Cortex of kidney (tissue), 1 donor: ENCODE measurements at places on chromosomes 2 and 18.

- DNase-seq: no peak
Observed at GRCh38 chr2:153787612-153788011, 84.1 kb upstream of the GALNT13 start.

- DNase-seq: no peak
Observed at GRCh38 chr2:54456612-54457322, 640 bp downstream of the SPTBN1 start.

DNA sequence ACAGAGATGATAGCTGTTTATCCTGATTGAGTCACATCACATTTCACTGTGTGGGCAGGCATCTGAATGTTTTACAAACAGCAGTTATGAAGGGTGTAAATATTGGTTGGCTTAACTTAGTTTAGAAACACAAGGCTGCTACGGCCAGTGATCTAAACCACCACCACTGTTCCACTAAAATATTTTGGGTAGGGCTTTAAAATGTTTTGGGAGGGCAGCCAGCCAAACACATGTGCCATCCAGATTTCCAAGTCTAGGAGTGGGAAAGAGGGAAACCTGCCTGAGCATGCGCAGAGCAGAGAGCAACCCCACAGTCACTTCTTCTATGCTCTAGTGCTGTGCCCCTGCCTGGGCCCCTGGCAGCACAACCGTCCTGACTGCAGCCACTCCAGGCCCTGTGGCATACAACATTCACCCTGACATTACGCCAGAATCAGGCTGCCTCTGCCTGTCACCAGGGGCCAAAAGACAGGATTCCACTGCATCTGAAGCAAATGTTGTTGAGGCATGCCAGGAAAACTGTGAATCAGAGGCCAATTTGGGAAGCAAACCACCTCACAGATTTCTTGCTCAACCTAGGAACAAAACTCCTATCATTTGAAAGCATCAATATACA lies 74.8 kb upstream of the COL5A2 start:
- DNase-seq: no peak

DNA sequence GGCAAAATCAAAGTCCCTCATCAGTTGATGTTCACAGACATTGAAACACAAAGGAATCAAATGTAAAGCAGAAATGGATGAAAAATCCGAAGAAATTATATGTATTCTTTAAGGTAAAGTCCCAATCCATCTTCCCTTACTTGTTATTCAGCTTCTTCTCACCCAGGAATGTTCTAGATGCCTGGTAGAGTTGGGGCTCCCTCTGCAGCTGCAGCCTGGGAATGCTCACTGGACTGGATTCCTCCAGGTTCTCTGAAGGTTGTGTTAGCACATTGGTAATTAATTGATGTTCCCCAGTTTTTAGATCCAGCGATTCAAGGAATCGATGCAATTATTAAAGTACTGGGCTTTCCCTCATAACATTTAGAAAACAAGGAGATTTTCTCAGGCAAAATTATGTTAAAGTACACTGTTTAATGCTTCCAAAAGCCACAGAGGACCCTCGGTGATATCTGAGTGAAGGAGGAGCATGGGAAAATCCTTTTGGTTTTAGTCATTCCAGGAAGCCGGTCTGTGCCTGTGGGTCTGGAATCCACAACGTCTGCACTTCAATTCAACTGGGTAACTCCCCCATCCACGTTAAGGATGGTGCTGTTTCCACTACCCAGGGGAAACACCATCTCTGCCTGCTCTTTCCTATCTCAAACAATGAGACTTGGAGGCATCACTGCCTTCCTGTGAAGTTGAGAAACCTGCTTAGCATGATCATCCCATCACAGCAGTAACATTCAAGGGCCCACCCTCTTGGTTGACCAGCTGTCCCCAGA lies 22.0 kb downstream of the NTSR2 start:
- no peak for DNase-seq

GRCh38 chr18:67072791-67073190 lies 443.7 kb downstream of the DSEL start:
- DNase-seq: no peak

DNA sequence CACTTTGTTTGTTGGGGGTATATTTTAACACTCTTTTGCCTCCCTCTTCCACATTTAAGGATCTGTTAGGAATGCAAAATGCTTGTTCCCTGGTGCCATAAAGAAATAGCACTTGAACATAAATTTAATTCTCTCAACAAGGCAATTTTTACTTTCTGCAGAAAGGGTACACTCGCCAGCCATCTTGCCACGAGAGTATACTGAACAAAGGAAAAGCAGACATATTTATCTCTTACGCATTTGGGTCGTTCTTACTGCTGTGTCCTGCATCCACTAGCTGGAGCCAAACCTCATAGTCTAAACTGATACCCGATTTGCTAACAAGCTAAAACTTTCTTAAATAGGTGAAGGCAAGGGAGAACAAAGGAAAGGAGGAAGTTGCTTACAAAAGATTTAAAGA lies 129.5 kb downstream of the B3GNT2 start:
- no peak for DNase-seq

DNA sequence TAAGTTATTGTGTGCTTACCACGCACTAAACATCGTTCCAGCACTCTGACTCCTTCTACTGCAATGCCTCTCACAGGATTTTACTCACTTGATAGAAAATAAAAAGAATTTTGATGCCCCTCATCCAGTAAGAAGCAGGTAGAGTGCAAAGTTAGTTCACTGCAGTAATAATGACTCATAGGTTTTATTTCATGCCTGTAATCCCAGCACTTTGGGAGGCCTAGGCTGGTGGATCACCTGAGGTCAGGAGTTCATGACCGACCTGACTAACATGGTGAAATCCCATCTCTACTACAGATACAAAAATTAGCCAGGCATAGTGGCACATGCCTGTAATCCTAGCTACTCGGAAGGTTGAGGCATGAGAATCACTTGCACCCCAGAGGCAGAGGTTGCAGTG lies 190.6 kb downstream of the RAD51AP2 start:
- no peak for DNase-seq

- DNase-seq: no peak
Observed at GRCh38 chr2:241240320-241241004, 52.0 kb downstream of the ANO7 start.

DNA sequence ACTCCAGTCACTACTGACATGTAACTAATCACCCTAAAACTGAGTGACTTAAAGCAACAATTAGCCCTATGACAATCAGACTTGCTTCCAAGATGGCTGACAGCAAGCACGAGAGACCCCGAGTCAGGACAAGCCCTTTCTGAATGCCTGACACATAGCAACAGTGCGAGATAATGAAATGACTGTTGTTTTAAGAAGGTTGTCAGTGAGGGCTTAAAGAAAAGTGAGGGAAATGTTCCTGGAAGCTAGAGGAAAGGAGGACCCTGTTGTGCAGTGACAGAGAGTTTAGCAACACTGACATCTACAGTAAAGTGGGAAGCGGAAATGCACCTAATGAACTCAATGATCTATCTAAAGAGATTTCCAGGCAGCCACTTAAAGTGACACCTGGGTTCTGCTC lies 163.1 kb downstream of the STK39 start:
- DNase-seq: no peak

- DNase-seq: no peak
Observed at GRCh38 chr2:204223544-204223943, 287.0 kb downstream of the ICOS start.

- no peak for DNase-seq
Observed at GRCh38 chr2:2547451-2547850, 216.4 kb upstream of the MYT1L start.
